RKO (cell line): ENCODE measurements at places on chromosomes 4 and X.

GRCh38 chrX:108131471-108131870 is 39.9 kb downstream of the ATG4A start:
- DNase-seq: no peak

DNA sequence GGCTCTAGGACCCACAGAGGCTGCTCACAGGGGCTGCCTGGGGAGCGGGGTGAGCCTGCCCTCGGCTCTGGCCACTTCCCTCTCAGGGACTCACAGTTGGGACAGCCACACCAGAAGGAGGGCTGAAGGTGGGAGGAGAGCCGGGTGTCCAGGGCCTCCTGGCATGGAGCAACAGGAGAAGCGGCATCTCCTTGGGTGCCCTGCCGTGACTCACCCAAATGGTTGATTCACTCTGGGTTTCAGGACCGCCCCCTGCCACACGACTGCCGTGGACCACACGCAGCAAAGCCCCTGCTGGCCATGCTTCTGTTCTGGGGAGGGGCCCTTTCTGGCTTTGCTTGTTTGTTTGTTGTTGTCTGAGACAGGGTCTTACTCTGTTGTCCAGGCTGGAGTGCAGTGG is 86.0 kb upstream of the AFAP1 start:
- DNase-seq: peak; percentile 6

- DNase-seq: no peak
Observed at GRCh38 chrX:71393919-71394318, 27.8 kb downstream of the TAF1 start.

DNA sequence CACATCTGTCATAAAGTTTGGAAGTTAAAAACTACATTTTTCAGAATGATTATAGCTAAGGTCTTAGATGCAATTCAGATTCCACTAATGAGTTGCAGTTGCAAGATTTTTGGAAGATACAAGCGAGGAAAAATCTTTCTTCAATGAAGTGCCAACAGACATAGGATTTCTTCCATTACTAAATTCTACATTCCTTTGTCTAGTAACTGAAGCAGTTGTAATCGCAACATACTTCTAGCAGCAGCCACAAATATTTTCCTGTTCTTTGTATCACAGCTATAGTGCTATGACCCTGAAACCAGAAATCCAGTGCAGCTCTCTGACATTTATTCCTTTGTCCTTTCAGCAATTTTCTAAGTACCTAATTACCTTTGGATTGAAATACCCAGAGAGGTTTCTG is 225.2 kb upstream of the SLIT2 start:
- no peak for DNase-seq

GRCh38 chr4:168871632-168872031 is 138.4 kb downstream of the CBR4 start:
- DNase-seq: no peak

GRCh38 chrX:119760026-119760877 is 1.9 kb downstream of the SOWAHD start:
- no peak for DNase-seq

DNA sequence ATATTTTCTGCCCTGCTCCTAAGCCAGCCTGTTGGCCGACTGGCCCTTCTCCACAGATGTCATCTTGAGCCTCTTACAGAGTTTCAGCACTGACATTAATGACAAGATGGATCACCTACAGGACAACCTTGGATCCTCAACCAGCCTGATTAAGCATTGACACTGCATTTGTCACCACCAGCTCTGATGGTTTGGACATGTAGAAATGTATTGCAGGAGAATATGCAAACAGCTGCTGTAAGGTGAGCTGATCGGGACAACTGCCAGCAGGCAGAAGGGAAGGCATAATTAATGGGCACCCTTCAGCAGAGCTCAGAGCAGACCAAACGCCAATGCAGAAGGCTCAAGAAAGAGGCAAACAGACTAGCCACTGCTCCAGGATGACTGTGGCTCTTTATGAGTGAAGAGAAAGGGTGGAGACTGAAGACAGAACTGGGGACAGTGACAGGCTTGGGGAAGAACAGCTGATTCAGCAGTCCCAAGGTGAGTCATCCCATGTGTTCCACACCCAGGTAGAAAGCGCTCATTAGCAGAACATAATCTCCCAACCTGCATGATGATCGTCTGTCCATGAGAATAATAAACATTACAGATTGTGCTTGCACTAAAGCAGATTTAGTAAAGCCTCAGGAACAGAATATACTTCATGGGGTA is 6.7 kb downstream of the CORIN start:
- no peak for DNase-seq

GRCh38 chrX:140507223-140507981 is 2.5 kb upstream of the SOX3 start:
- DNase-seq: no peak

- DNase-seq: no peak
Observed at GRCh38 chr4:118173956-118174725, 139.9 kb downstream of the NDST3 start.

DNA sequence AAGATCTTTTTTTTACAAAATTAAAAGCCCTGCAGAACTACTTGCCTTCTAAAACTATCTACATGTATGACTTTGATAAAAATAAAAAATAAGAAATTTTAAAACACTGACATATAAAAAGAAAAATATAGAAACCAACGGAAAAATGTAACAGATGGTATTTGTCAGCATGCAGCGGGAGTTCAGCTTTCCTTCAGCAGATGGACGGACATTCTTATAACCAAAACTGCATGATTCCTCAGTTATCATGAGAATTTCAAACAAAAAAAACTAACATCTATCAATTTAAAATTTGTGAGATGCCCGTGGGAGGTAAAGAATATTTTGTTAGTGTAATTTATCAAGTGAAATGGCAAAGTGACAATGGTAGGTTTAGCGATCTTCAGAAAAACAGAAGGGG is 23.2 kb downstream of the RWDD4 start:
- DNase-seq: no peak

GRCh38 chrX:10199212-10199611 is 42.4 kb downstream of the CLCN4 start:
- DNase-seq: peak; percentile 3

GRCh38 chrX:125198546-125198945 is 121.1 kb upstream of the TEX13C start:
- DNase-seq: no peak

DNA sequence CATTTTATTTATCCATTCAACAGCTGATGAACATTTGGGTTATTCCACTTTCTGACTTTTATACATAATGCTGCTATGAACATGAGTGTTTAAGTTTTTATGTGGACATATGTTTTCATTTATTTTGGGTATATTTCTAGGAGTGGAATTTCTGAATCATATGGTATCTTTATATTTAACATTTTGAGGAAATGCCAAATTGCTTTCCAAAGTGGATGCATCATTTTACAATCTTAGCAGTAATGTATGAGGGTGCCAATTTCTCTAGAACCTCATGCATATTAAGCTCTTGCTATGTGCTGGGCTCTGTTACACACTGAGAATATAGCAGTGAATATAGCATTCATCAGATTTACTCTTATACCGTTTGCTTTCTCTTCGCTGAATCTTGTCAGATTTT is 983.7 kb downstream of the STIM2 start:
- no peak for DNase-seq

DNA sequence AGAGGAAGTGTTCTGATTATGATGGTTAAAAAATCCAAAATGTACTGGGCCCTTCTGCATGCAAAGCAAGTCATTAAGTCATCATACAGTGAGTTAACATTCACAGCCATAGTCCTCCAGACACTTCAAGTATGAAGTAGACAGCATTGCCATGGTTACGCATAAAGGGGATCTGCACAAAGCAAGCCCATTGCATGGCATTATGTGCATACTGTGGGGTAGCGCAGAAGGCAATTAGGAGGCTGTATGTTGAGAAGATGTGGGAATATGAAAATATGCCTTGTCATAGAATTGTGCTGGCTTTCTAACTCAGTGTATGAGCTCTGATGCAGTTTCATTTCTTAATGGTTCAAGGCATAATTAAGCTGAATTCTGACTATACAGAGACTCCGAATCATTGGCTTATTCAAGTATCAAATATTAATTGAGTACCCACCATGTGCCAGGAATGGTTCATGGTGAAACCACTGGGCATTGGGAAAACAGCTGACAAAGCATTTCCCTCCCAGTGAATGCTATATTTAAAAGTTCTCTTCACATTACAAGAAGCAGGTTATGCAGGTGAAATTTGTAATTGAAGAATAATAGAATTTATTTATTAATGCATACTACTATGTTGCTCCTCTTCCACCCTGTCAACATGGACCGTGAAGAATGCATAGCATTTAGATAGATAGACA is 588.9 kb downstream of the ZNF674 start:
- DNase-seq: no peak

GRCh38 chrX:20284992-20285391 is 18.3 kb upstream of the RPS6KA3 start:
- no peak for DNase-seq
